ENCODE measurements at places on chromosomes 1 and 21.

GRCh38 chr1:55117941-55118340 lies 78.6 kb downstream of the PCSK9 start:
- DNase-seq, result no peak

DNA sequence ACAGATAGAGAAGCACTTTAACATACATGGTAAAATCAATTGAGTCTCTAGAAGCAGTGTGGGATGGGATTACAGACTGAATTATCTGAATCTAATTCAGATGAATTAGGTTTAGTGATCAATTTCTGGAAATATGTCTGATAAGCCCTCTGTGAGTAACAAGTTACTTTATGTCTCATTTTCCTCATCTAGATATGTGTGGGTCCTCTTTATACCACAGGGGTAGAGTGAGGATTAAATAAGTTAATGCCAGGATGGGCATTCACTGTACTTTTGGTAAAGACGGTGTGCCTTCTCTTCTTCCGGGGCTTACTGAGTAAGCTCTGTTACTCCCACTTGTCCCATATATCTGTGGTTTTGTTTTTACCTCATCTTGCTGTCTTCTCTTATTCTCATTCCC lies 225.8 kb downstream of the RYR2 start:
- DNase-seq, result no peak

DNA sequence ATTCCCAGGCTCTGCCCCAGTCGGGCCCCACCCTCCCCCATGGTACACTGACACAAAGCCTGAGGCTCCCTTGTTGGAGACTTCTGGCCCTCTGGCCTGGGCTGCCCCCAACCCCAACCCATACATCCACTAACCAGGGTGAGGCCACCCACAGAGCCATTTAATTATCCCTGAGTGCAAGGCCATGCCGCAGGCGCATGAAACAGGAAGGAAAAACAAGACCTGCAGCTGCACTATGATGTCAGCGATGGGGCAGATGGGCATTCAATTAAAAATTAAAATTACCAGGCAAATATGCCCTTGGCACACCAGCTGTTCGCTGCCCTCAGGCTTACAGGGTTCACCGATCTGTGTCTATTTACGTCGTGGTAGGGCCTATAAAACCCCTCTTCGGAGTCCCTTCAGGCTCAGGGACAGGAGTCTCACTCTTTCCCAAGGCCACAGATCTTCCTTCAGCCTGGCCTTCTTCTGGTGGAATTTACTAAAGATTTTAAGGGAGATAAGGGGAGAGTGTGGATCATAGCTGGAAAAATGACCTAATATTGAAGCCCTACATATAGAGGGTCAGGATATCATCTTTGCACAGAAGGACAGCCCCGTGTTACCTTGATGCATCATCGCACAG lies 29.6 kb upstream of the RGS16 start:
- no peak for DNase-seq

GRCh38 chr1:224539971-224540370 lies 76.1 kb upstream of the CNIH3 start:
- DNase-seq, result no peak

- DNase-seq, result no peak
Measured at GRCh38 chr1:27690183-27690582, 18.2 kb upstream of the IFI6 start.

DNA sequence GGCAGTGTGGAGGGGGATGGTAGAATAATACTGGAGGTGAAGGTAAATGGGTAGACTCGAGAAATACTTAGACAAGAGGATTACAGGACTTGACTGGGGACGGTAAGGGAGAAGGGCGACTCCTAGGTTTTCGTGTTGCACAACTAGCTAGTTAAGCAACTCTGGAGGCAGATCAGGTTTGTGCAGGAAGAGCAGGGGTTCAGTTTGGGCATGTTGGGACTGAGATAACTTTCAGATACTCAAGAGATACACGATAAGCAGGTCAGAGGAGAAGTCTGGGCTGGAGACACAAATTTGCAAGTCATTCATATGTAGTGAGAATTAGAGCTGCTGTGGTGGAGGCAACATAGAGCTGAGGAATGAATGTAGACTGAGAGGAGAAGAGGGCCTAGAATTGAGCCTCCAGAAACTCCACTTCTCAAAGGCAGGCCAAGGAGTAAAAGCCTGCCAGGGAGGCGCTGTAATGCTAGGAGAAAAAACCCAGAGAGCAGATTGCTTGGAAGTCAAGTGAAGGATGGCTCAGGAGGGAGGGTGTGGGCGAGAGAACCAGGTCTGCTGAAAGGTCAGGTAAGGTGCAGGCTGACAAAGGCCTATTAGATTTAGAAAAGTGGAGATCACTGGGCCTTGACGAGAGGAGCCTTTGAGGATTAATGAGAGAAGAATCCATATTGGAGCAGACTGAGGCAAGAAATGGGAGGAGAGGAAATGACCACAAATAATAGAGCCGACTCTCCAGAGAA lies 20.8 kb downstream of the MAB21L3 start:
- DNase-seq, result no peak

DNA sequence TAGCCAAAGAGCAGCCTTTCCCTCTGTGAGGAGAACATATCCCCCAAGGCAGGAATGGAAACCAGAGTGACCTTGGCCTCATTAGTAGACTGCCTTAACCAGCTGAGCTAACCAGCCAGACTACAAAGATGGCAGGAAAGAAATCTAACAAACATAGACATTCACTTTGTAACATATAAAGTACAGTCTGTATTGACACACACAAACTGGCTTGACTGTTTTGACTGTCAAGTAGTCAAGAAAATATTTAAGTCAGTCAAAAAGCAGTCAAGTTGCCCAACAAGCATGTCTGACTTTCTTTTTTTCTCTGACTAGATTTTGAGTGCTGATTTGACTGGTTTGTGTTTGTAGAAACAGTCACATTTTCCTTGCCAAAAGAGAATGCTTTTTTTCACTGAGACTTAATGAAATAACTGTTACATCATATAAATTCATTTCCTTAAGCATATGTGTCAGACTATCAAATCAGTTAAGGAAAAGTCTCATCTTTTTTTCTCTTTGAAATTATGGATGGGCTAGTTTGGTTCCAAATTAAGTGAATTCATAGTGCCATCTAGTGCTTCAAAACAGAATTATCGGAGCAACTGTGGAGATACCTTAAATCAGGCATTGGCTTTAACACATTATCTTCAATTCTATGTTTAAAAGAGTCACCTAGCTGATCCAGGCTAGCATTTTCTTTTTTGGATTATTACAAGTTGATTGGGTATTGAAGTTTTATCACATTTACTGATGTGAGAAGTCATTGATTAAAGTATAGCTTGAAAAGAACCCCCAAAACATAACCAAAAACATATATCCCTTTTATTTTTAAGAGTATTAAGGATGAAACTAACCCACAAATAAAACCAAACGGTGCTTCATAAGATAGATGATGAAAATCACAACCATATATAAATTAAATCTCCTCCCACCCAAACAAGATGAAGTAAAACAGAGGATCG lies 75.0 kb downstream of the ATP6V1G3 start:
- peak; percentile 67 for DNase-seq

DNA sequence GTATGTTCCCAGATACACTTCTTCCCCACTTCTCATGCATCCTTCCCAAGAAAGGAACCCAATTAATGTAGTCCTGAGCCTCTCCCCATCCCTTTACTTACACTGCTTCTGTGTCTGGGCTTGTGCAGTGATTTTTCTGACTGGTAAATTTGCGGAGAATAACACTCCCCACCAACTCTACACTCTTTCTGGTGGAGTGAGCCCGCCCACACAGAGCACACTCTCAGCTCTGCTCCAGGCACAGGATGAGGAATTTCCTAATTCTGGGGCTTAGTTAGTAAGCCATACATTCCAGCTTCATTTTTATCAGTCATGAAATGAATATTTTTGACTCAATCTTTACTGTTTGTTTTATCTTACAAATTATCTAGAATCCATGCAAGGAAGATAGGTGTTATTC lies 38.6 kb downstream of the FMO4 start:
- no peak for DNase-seq

All from natural killer cell (primary cell).